ENCODE measurements at places on chromosomes 1 and 21.

DNA sequence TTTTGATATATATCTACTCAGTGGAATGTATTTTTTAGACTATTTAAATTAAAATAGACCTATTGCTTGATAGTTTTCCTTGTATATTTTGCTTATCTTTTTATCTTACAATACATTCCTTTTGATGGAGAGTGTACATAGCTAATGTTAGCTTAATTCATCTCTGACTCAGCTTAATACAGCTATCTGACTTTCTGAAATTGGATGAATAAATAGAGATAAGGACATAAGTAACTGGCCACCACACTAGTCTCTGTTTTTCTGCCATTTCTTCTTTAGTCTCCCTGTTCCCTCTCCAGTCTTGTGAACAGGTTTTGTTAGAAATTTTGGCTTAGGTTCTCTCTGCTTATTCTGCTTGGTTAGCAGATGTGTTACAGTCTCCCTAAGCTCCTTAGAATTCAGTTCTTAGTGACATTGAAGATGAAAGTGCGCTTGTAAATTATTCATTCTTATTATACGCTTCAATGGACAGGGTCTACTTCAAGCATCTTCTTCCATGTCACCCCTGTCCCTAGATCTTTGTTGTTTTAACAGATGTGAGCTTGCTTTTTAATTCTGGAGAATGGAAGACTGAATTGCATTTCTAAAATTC lies 59.6 kb downstream of the XPR1 start:
- no peak for DNase-seq

GRCh38 chr1:226599636-226600238 lies 51.2 kb downstream of the STUM start:
- DNase-seq = no peak

DNA sequence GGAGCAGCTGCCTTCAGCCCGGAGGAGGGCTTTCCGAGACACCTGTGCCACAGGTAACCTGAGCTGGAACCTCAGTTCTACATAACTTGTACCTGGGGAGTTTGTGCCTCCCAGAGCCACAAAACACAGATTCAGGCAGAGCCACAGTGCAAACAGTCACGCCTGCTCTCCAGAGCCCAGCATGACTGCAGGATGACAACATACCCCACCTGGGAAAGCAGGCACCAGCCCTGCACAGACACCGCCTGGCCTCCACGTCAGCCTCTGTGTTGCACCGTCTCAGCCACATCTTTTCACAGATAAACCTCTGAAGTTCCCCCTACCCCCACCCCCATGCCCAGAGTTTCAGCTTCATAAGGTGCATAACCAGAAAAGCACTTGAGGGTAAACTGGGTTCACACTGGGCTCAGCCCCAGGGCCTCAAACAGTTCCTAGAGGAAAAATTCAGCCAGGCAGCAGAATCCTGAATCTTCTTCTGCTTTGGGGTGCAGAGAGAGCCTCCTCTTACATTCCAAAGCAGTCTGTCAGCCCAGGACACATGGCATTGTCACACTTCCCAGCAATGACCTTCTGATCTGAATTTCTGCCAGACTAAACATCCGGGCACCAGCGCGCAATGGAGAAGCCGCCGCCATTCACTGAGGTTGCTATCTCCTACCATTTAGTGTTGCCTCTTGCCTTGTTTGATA lies 229.5 kb downstream of the TOMM20 start:
- peak; percentile 37 for DNase-seq

GRCh38 chr1:116529199-116529631 lies 41.6 kb downstream of the CD58 start:
- DNase-seq = no peak

DNA sequence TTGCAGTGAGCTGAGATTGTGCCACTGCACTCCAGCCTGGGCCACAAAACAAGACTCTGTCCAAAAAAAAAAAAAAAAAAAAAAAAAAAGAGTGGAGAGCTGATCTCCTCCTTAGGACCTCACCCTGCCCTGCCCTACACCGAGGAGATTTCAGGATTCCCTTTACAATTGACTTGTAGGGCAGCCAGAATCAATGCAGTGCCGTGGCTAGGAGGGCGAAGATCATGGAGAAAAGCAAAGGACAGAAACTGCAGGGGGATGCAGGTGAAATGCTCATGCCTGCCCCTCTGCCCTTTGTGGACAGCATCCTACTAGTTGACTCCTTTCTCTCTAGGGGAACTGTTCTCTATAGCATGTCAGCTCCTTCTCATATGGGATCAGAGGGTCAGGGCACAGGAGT lies 9.6 kb downstream of the FHAD1 start:
- no peak for DNase-seq

DNA sequence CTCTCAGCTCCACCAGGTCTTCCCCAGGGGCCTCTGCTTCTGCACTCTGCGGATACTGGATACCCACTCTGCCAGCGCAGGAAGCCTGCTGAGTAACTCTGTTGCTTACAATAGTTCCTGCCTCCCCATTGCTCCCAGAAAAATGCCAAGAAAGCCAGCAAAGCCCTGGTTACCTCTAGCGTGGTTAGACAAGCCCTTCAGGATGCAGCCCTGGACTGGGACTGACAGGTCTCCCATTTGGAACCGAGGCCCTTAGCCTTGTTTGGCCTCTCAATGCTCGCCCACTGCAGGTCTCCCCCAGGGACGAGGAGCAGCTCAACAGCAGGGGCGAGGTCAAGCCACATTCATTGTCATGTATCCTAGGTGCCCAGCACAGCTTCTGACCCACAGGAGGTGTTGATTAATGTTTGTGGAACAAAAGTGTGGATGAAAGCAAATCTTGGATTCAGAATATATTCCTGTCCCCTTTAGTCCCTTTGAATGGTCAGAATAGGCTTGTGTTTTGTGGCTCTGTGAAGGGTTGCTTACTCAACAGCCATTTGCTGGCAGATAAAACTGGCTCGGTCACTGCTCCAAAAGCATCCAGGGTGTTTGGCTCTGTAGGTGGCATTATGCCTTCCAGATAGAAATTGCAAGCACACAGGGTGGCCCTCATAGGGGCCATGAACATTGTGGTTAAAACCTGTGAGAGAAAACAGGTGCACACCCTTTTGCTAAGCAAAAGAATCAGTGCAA lies 58.9 kb downstream of the C1orf198 start:
- DNase-seq = no peak
